ENCODE measurements at places on chromosomes 4 and X.

DNA sequence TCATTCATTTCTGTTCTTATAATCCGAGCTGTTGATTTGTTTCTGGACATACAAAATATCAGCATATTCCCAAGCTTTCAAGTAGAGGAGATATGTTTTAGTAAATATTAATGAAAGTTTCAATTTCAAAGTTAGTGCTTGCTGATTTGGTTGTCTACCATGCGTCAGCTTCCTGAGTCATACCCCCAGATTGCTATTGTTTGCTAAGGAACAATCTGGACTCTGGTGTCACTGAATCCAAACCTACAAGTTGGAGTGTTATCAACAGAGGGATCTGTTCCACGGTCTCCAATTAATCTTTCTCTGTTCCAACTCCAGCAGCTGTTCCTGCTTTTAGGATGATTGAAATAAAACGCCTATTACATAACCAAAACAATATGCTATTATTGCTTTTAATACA, 96.1 kb upstream of the FAM9A start:
- no peak for DNase-seq

- DNase-seq, result no peak
Measured at GRCh38 chr4:159512348-159512747, 409.5 kb downstream of the RAPGEF2 start.

GRCh38 chrX:14618177-14618965, 89.0 kb downstream of the GLRA2 start:
- no peak for DNase-seq

DNA sequence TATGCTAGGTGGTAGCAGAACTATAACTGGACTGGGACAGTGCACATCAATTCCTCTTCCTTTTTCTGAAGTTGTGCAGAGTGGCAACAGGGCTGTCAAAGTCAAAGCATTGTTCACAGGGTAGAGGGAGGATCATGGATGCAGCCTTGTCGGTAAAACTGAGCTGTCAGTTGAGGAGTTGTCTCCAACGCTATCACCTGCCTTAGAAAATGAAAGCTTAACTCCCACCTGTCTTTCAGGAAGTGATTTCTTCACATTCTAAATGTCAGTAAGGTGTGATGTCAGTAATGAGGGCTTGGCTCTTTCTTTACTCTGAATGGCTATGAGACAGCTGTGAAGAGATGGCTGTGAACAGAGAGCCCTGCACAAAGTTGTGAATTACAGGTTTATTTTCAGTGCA, 66.4 kb upstream of the BANK1 start:
- DNase-seq, result no peak

- DNase-seq, result no peak
Measured at GRCh38 chrX:48458711-48459110, 11.3 kb downstream of the SLC38A5 start.

- no peak for DNase-seq
Measured at GRCh38 chr4:61298178-61298740, 98.1 kb downstream of the ADGRL3 start.

DNA sequence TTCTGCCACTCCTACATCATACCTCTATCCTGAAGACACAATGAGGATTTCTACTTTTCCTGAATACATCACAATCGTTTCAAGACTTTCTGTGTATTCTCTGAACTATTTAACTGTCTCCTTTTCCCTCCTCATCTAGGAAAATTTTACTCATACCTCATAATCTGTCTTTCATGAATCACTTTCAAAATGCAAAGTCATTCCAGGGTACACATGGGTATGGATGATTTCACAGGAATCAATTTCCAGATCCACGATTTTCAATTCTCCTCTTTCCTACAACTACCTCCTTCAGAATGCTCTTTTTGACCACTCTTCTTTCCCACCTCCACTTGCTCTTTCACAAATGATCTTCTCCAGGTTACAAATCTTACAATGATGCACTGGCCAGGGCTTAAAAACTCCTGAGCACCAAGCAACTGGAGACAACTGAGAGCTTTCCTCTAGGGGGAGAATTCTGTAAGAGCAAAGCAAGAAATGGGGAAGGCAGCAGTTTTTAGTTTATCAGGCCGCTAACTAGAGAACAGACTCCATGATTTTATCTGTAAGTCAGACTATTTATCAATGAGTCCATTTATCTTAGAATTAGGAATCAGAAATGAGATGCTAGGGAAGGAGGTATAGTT, 116.4 kb downstream of the PPP3CA start:
- DNase-seq, result no peak

GRCh38 chrX:109831326-109831985, 98.4 kb upstream of the ACSL4 start:
- DNase-seq, result no peak

GRCh38 chr4:180727478-180727877, 1515.7 kb upstream of the TENM3 start:
- no peak for DNase-seq

GRCh38 chr4:101596781-101597552, 193.6 kb upstream of the BANK1 start:
- no peak for DNase-seq

DNA sequence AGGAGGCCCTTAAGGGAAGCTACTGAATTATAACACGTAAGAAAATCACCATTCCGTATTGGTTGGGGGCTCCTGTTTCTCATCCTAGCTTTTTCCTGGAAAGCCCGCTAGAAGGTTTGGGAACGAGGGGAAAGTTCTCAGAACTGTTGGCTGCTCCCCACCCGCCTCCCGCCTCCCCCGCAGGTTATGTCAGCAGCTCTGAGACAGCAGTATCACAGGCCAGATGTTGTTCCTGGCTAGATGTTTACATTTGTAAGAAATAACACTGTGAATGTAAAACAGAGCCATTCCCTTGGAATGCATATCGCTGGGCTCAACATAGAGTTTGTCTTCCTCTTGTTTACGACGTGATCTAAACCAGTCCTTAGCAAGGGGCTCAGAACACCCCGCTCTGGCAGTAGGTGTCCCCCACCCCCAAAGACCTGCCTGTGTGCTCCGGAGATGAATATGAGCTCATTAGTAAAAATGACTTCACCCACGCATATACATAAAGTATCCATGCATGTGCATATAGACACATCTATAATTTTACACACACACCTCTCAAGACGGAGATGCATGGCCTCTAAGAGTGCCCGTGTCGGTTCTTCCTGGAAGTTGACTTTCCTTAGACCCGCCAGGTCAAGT, 6.9 kb upstream of the MSANTD1 start:
- no peak for DNase-seq

- no peak for DNase-seq
Measured at GRCh38 chr4:101669832-101670188, 120.7 kb upstream of the BANK1 start.

DNA sequence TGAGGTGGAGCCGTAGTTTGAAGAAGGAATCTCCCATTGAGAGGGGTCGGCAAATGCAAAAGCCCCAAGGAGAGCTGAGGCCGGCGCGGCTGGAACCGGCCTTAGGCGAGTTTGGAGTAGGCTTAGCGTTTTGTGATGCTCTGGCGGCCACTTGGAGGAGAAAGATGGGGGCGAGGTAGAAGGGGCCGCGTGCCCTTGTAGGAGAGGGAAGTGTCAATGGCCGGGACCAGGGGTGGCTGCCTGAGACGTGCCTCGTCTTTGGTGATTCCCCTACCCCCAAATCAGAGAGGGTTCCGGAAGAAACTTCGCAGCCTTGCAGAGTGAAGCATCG, 11.7 kb downstream of the MSX1 start:
- no peak for DNase-seq
